ENCODE measurements at places on chromosomes 4 and X. TPM values are rescaled to one million over a fixed set of nuclear protein-coding genes. Genes with fewer than 3 reads are reported as not detected.

PABPC1L2A gene
- not detected for total RNA-seq

CHRDL1 gene
- not detected for total RNA-seq

CT47B1 gene
- total RNA-seq = not detected

AADAT gene
- not detected for total RNA-seq

CXXC4 gene
- total RNA-seq = not detected

EPGN gene
- total RNA-seq = not detected

CLTRN gene
- total RNA-seq = not detected

SERPINA7 gene
- not detected for total RNA-seq

DNA sequence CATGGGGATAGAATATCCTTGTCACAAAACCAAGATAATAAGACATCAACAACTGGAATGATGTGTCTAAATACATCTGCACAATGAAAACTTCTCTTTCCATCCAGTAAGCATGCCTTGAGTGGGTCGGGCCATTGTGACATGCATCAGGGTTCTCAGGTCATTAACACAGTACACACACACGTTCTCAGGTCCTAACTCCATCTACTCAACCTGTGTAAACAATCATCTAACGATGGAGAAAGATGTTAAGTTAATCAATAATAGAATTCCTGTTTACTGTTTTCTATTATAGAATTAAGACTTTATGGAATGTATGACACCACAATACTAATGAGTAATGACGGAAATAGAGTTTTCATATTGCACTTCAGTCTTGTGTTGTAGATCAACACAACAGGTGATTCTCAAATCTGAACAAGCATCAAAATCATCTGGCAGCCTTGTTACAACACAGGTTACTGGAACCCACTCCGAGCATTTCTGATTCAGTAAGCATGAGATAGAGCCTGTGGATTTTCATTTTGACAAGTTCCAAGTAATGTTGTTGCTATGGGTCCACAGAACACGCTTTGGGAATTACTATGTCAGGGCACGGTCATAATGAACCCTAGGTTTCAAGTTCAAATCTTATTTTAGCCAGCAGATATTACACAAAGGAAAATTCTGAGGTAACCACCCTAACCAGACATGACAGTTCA, 315.8 kb upstream of the TEX13C start:
- H3K36me3 ChIP-seq = no peaks in the 10 kb centered on the region
- H3K4me3 ChIP-seq = no peak overlapping the region
- H3K27ac ChIP-seq = no peak overlapping the region
- DNase-seq = no peak
- no peaks in the 10 kb centered on the region for H3K4me1 ChIP-seq

DNA sequence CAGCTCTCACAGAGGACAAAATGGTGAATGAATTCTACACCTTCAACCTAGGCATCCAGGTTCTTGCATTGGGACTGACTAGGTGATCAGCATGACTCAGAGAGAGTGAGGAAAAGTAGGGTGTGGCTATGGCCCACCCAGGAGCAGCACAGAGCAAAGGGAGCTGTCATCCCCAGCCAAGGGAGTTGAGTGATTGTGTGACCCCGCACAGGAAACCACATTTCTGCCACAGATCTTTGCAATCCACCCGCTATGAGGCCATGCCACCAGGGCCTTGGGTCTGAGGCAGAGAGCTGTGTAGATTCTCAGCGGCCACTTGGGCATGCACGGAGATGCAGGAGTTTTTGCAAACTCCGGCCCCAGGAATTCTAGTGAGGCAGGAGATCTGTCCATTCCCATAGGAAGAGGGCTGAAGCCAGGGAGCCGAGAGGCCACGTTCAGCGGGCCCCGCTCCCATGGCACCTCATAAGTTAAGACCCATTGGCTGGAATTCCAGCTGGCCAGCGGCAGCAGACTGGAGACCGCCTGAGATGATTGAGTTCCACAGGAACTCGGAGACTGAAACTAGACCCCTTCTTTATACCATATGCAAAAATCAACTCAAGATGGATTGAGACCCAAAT, 75.9 kb downstream of the NAA11 start:
- H3K4me1 ChIP-seq = peaks cover 5% of the 10 kb centered on the region
- H3K4me3 ChIP-seq = no peak overlapping the region
- no peak for DNase-seq
- no peak overlapping the region for H3K27ac ChIP-seq

- peaks cover 25% of the 10 kb centered on the region for H3K27me3 ChIP-seq
- no peaks in the 10 kb centered on the region for H3K36me3 ChIP-seq
- no peak for DNase-seq
- no peak overlapping the region for H3K4me3 ChIP-seq
- H3K27ac ChIP-seq = no peak overlapping the region
These were observed 132.1 kb upstream of the CXCL13 start for GRCh38 chr4:77473509-77473908.

GRCh38 chr4:4488405-4489404, 53.1 kb downstream of the STX18 start:
- peak; percentile 79 for DNase-seq
- no peaks in the 10 kb centered on the region for H3K36me3 ChIP-seq
- H3K4me1 ChIP-seq = peaks cover 10% of the 10 kb centered on the region
- H3K27ac ChIP-seq = no peak overlapping the region
- H3K27me3 ChIP-seq = no peaks in the 10 kb centered on the region
- no peak overlapping the region for H3K4me3 ChIP-seq

DNA sequence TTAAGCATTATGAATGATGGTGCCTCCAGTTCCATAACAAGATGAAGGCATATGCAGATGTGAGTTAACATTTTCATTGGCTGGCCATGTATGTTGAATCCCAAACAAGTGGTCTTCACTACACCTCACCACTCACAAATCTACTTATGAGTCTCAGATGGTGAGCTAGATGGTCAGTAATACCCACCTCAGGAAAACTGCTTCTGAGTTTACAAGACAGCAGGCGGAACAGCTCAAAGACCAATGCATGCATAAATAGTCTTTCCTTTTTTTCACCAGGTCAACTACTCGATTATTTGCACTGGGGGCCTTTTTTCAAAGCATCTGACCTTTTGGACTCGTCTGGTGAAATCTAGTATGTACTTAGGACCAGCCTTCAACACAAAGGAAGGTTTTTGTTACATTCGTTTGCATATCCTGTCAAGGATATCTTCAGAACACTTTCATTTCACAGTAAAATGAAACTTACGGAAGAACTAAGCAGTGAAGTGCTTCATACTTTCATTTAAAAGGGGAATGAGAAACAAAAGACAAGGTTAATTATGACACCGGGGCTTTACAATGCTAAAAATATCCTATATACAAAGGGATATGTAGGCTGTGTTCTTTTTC, 23.1 kb upstream of the TLR7 start:
- H3K4me3 ChIP-seq = peak overlapping the region; percentile 57
- H3K4me1 ChIP-seq = peaks cover 20% of the 10 kb centered on the region
- peak overlapping the region; percentile 96 for H3K27ac ChIP-seq
- DNase-seq = no peak

- H3K27ac ChIP-seq = no peak overlapping the region
- H3K27me3 ChIP-seq = no peaks in the 10 kb centered on the region
- no peaks in the 10 kb centered on the region for H3K4me1 ChIP-seq
- DNase-seq = no peak
- no peak overlapping the region for H3K4me3 ChIP-seq
These were observed 597.7 kb upstream of the TENM3 start for GRCh38 chr4:181645489-181645888.

- H3K36me3 ChIP-seq = no peaks in the 10 kb centered on the region
- no peak overlapping the region for H3K4me3 ChIP-seq
- H3K4me1 ChIP-seq = no peaks in the 10 kb centered on the region
- H3K27ac ChIP-seq = no peak overlapping the region
These were observed 1215.1 kb downstream of the ADGRL3 start for GRCh38 chr4:62415256-62415655.

DNA sequence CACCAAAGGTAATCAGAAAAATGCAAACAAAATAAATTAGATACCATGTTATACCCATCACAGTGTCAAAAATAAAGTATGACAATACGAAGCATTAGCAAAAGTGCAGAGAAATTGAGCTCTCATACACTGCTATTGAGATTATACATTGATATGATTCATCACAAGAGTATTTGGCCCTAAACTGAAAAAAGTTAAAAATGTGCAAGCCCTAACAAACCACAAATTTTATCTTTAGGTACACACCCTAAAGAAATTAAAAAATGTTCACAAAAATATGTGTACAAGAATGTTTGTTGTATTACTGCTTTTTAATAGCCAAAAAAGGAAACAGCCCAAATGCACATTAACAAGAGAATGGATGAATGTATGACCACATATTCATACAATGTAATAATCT, 137.9 kb upstream of the MAGEA10 start:
- no peaks in the 10 kb centered on the region for H3K36me3 ChIP-seq
- H3K27ac ChIP-seq = no peak overlapping the region
- no peaks in the 10 kb centered on the region for H3K4me1 ChIP-seq
- DNase-seq = no peak
- H3K27me3 ChIP-seq = no peaks in the 10 kb centered on the region

- H3K4me3 ChIP-seq = no peak overlapping the region
- no peaks in the 10 kb centered on the region for H3K4me1 ChIP-seq
- no peak for DNase-seq
- no peak overlapping the region for H3K27ac ChIP-seq
- no peaks in the 10 kb centered on the region for H3K36me3 ChIP-seq
These were observed 99.8 kb downstream of the ARHGAP10 start for GRCh38 chr4:147831551-147832171.

DNA sequence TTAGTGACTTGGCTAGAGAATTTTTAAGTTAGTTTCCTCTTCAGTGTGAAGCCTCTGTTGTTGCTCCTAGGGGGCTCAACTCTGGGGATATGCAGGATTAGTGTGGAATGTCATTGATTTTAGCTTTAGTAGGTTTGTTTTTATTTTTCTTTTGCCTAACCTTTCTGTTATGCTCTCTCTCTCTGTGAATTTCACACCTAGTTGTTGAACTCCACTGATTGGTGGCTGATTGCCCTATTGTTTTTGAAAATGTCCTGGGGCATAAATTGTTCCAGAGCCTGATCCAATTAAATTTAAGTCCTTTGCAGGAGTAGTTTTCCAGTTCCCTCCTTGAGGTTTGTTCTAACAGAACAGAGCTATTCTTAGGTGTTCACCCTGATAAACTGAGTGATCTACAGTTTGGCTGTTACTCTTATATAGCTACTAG, 393.3 kb upstream of the CTSO start:
- no peak overlapping the region for H3K4me3 ChIP-seq
- H3K36me3 ChIP-seq = no peaks in the 10 kb centered on the region
- H3K4me1 ChIP-seq = no peaks in the 10 kb centered on the region
- no peaks in the 10 kb centered on the region for H3K27me3 ChIP-seq
- no peak overlapping the region for H3K27ac ChIP-seq
- no peak for DNase-seq

DNA sequence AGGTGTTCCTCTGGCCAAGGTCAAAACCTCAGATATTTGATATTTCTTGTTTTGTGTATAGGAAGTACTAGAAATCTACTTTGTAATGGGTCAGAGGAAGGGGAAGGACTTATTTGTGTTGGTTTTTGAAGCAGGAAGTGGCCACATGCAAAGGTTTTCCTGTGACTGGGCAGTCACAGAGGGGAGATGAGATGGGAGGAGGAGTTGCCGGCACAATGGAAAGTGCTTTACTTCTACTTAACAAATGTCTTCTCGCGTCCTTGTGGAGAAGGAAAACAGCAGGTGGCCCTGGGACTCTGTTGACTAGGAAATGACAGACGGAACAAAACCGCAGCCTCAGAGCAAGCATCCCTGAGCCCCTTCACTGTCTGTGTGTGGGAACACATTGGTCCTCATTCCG, 46.6 kb downstream of the SHROOM2 start:
- peaks cover 2% of the 10 kb centered on the region for H3K27me3 ChIP-seq
- no peak for DNase-seq
- H3K4me3 ChIP-seq = no peak overlapping the region
- peaks cover 8% of the 10 kb centered on the region for H3K4me1 ChIP-seq
- H3K36me3 ChIP-seq = no peaks in the 10 kb centered on the region
- no peak overlapping the region for H3K27ac ChIP-seq

Data from activated CD8-positive, alpha-beta T cell treated with anti-CD3 and anti-CD28 coated beads, Interleukin-2, amount 10 ng/mL, durations not matched to agents 7 days and 5 days (primary cell).